ENCODE measurements at places on chromosomes 16 and 17.

GRCh38 chr16:49604602-49605001 lies 231.0 kb downstream of the C16orf78 start:
- DNase-seq: no peak

GRCh38 chr16:53998966-53999522 lies 287.5 kb downstream of the IRX3 start:
- DNase-seq: no peak

- DNase-seq: no peak
Observed at GRCh38 chr16:86814256-86814655, 235.9 kb downstream of the FOXL1 start.

GRCh38 chr17:19387921-19388521 lies 1.0 kb upstream of the MFAP4 start:
- peak; percentile 76 for DNase-seq

DNA sequence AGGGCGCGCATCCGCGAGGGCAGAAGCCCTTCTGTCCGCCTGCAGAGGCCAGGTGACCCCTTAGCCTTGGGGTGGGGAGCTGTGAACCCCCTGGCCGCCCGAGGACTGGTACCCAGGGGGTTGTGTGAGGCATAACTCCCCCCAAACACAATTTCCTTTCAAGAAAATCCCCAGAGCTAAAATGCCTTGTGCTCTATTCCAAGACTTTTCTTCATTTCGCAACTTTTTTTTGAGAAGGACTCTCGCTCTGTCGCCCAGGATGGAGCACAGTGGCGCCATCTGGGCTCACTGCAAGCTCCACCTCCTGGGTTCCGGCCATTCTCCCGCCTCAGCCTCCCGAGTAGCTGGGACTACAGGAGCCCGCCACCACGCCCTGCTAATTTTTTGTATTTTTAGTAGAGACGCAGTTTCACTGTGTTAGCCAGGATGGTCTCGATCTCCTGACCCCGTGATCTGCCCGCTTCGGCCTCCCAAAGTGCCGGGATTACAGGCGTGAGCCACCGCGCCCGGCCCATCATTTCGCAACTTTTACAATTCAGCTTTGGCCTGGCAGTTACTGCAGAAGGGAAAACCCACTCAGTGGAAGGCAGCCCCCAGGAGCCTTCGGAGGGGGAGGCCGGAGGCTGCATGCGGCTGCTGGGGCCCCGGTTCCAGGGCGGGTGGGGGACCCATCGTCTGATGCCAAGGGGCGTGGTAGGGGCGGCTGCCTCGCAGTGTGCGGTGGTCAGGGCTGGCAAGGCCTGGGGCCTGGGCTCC lies 963 bp upstream of the APRT start:
- peak; percentile 52 for DNase-seq

DNA sequence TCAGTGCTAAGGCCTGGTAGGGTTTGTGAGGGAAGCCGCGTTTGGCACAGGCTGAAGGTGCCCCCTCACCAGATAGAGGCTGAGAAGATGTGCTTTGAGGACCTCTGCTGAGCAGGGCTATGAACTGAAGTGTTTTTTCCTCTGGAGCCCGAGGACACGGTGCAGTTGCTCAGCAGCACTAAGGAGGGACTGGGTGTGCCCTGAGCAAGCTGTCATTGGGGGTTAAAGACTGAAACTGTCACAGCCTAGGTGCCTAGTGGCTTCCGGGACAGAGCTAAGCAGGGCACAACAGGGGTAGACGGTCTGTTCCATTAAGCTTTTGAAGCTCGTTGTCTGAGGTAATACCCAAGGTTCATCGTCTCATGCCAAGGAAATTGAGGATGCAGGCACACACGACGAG lies 24.8 kb upstream of the ASGR2 start:
- DNase-seq: no peak

- DNase-seq: no peak
Observed at GRCh38 chr17:3801347-3801746, 359 bp upstream of the ITGAE start.

DNA sequence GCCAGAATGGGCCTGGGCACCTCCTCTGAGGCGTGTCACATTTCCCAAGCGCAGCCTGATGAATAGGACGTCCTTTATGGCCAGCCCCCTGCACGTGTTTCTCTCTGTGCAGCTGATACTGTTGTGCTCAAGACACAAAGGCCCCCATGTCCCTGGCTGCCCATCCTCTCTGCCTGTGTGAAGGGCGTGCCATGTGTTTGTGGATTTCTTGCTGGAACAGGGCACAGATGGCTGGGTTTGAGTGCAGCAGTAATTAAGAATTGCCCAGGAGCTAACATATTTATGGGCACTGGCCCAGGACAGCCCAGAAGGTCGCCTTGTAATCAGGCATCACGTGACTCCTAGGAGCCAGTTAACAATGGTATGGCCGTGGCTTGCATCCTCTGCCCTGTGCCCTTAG lies 181.1 kb downstream of the CCDC182 start:
- DNase-seq: no peak

- no peak for DNase-seq
Observed at GRCh38 chr16:59605706-59606105, 871.6 kb upstream of the GOT2 start.

DNA sequence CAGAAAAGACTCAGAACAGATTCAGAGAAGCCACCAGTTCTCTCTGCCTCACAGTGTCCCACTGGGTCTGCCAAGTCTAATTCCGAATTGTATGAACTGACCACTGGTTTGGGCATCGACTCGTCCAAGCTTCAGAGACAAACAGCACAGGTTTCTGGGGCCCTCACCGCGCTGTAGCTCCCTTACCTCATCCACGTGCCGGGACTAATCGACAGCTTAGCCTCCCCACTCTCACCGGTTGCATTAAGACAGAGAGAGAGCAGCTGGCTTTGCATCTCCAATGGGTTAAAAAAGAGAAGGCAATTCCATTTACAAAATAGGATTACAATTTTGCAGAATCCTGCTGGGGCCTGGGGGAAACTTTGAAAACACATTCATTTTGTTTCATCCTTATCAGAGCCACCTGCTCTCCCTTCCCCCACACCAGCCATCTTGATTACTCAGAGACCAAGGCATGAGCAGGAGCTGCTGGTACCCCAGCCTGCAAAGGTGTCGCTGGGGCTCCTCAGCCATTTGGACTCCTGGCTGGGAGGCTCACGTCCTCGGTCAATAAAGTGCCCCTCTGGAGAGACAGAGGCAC lies 95.3 kb upstream of the RPL38 start:
- DNase-seq: no peak

DNA sequence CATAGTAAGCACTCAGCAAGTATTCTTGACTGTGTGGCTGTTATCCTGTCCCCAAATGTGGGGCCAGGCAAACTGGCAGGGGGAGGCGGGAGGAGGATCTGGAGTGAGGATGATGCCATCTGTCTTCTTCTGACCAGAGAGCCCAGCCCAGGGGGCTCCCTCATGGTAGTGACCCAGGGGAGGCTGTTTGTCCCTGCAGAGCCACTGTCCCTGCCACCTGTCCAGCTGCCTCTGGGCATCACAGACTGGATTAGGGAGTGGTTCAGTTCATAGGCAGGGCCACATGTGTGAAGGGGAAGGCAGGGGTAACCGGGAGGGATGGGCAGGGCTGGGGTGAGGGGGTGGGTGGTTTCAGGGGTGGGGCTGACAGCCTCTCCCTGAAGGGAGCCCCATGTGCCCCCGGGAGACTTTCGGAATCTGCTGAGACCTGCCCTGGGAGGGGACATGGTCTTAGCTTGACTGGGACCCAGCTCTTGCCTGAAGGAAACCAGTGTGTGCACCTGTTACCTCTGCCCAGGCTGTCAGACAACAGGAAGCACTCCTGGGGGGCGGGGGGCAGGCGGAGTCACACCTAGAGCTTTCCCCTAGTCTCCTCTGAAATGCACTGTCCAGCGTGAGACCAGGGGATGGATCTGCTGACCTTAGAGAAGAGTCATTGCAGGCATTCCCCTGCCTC lies 15.2 kb downstream of the ARHGAP23 start:
- DNase-seq: no peak

DNA sequence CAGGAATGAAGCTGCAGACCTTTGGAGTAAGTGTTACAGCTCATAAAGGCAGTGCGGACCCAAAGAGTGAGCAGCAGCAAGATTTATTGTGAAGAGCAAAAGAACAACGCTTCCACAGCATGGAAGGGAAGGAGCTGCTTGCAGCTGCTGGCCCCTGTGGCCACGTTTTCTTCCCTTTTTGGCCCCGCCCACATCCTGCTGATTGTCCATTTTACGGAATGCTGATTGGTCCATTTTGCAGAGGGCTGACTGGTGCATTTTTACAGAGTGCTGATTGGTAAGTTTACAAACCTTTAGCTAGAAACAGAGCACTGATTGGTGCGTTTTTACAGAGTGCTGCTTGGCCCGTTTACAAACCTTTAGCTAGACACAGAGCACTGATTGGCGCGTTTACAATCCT lies 841.5 kb downstream of the CDH11 start:
- no peak for DNase-seq

DNA sequence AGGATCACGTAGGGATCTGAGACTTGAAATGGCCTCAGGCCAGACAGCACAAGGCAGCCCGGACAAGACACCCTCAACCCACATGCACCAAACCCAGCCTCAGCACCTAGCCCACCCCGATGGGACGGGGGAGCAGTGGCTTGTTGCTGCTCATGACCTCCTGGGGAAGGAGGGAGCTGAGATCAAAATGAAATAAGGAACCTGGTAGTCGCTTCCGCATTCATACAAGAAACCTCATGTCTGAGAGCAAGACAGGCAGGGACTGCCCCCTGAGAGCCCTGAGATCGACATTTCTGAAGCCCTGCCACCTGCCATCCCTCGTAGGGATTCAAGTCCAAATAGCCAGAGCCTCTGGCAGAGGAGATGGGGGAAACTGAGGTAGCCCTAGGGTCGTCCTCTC lies 5.7 kb upstream of the CEP131 start:
- DNase-seq: no peak

DNA sequence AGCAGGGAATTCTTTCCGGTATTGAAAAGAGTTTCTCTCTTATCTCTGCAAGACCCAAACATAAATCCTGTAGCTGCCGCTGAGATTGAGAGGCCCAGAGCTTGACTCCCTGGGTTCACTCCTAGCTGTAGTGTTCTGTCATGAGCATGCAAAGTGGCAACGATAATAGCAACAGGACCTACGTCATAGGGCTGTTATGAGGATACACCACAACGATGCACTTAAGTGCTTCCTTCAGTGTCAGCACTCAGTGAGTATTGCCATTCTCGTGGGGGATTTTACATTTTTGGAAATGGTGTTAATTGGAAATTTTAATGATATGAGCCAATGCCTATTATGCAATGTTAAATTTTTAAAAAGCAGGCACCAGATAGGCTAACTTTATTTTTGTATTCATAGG lies 199.8 kb downstream of the CYLD start:
- no peak for DNase-seq

- DNase-seq: no peak
Observed at GRCh38 chr17:58332778-58333735, 4.5 kb upstream of the TSPOAP1 start.

DNA sequence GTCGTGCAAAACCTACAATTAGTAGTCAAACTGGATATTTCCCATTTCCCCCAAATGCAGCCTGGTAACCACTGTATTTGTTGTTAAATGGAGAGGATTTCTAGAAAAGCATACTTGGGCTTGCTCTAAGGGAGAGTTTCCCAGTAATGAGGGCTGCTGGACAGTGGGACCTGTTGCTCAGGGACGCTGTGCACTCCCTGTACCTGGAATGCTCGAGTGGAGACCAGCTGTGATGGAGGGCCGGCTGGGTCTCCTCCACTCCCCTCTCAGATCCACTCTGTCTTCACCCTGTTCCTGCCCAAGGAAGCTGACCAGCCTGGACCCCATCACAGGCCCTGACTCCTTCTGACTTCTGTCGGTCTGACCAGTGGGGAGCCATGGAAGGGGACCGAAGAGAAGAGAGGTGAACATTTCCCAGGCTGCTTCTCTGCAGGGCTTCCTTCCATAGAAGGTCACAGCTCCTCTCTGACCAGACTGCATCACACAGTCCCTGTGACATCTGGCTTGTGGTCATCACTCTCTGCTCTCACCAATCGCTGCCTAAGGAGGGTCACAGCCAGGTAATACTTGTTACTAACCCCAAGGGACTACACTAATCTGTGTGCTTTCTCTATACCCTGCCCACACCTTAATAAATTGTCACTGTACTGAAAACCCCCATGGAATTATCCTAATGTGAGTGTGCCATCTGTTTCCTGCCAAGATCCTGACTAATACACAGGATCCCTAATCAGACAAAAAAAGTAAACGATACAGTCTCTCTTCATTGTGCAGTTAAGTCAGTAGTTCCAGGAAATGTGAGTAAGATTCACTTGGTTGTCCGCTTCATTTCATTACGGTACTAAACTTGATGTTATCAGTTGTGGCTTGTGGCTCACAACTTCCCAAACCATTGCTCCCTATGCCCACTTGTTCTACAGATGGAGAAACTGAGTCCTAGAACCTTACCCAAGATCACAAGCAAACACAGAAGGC lies 102.4 kb downstream of the CCT6B start:
- DNase-seq: peak; percentile 72

DNA sequence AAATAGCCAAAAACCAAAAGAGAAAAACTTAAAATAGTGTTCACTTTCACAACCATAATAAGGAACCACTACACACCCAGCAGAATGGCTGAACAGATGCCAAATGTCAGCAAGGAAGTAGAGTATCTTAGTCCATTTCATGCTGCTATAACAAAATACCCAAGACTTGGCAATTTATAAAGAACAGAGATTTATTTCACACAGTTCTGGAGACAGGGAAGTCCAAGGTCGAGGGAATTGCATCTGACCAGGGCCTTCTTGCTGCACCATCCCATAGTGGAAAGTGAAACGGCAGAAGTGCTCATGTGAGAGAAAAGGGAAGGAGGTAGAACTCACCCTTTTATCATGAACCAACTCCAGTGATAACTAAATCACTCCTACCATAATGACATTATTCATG lies 33.8 kb upstream of the CCL22 start:
- no peak for DNase-seq

- no peak for DNase-seq
Observed at GRCh38 chr16:31043352-31043751, 10.0 kb downstream of the STX4 start.

GRCh38 chr16:85172455-85173145 lies 60.3 kb upstream of the CIBAR2 start:
- DNase-seq: peak; percentile 48

GRCh38 chr16:49734331-49734730 lies 121.6 kb downstream of the ZNF423 start:
- DNase-seq: no peak

DNA sequence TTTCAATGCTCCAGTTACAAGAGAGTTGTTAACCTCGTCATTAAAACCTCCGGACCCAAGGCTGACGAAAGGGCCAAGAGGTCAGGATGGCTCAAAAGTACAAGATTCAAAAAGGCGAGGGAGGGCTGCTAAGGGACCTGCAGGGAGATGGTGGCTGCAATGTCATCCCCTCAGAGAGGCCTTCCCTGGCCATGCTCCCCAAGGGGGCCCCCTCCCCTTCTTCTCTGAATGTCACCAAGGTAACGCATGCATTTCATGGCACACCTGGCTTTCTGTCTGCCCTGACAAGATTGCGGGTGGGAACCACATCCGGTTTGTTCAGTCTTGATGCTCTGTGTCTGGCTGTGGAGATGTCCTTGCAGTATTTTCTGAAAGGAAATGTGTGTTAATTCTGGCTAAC lies 89.9 kb downstream of the C16orf78 start:
- DNase-seq: no peak

Measured in M059J (cell line).